ENCODE measurements at places on chromosomes 12 and 14.

DNA sequence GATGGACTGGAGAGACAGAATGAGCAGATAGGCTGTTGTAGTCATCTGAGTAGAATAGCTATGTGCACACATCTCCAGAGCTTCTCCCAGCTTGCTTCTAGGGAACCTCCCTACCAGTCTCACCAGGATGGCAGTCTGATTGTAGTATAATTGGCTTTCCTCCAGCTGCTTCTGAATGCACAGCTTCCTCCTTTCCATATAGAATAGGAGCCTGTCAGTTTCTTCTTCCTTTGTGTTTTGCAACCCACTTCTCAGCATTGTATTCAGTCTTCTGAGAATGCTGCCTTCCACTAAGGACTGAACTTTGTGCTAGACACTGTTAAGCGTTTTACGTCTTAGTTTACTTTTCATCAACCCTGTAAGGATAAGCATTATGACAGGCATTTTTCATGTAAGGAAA is 2.2 kb upstream of the CSAD start:
- no peak for DNase-seq

DNA sequence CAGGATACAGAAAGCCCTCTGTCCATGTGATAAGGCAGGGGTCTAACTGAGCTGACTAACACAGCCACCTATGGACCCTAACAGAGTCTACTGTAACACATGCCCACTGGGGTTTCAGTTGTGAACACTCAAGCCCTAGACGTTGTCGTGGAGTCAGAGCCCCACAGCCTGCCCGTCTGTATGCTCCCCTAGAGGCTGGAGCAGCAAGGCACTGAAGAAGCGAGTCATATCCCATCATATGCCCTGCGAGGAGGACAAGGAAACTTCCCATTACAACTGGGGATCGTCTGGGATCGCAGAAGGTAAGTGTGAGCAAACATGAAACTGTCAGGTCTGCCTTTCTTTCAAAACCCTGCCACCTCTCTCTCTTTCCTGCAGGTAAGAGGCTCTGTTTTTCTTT is 138.1 kb downstream of the GPR65 start:
- no peak for DNase-seq

DNA sequence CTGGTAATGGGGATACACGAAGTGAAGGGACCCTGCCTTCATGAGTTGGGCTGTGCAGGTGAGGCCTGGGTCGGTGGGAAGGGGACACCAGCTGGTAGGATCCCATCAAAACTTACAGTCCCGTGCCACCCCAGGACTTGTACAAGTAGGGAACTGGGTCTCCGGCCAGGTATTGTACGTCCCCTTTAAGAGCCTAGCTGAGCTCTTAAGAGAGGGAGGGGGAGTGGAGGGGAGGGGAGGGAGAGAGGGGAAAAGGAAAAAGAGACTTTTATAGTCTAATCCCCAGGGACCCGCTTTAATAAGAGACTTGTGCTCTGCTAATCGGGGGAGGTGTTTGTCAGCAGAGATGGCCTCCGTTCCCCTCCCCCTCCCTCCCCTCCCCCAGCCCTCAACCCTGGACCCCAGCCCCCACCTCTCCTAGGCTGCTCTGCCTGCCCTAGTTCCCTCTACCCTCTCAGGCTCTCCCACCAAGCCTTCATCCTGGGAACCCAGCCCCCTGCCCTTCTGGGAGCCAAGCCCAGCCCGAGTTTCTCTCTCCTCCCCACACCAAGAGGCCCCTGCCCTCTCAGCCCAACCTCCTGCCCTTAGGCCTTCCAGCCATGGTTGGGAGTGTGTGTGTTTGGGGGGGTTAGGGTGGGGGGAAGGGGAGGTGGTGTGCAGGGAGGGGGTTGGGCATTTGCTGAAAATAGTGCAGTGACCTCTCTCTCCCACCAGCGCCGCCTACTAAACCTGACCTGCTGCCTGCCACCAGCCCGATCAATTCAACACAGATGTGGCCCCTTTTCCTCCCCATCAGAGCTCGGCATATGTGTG is 2.6 kb downstream of the GDF11 start:
- no peak for DNase-seq

DNA sequence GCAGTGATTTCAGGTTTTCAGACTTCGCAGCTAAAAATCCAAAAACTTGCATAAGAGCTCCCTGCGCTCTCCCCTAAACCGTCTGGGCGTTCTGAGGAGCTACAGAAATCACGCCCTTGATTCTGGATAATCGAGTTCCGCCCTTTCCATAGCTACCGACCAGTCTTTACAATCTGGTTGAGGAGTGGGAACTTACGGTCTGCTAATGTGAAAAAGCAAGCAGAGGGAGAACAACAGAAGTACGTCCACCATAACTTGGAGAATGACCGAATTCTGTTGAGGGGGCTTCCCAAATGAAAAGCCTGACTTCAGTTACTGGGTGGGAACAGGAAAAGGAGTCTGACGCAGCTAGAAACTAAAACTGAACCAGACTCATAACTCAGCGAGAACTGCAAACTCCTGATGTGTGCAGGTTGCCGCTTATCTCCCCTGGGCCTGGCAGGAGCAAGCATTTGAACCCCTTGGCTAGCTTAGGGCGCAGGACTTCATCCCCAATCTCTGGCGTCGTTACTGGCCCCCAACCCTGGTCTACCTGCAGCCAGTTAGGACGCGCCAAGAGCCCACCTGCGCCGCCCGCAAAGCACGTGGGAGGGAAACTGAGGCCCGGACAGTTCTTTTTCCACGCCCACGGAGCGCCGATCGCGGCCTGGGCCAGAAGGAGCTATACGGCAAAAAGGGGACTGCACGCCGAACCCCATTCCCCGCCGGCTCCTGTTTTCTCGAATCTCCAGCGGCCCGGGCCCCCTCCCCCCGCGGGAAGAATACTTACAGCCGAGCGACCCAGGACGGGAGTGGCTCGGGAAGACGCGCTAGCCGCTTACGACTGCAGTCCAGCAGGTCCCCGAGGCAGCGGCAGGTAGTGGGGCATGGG is 838 bp downstream of the LRIG3 start:
- no peak for DNase-seq

DNA sequence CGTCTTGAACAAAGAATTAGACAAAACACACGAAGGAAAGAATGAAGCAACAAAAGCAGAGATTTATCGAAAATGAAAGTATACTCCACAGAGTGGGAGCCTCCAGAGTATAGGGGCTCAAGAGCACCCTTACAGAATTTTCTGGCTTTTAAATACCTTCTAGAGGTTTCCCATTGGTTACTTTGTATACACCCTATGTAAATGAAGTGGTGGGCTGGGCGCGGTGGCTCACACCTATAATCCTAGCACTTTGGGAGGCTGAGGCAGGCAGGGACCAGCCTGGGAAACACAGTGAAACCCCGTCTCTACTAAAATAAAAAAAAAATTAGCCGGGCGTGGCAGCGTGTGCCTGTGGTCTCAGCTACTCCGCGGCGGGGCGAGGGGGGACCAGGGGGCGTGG is 13.1 kb upstream of the DNM1L start:
- DNase-seq, result no peak

- DNase-seq, result no peak
Measured at GRCh38 chr14:97524589-97525319, 727.6 kb downstream of the VRK1 start.

- DNase-seq, result no peak
Measured at GRCh38 chr14:90268420-90268819, 12.1 kb downstream of the PSMC1 start.

GRCh38 chr12:121560392-121561008 is 20.3 kb downstream of the KDM2B start:
- DNase-seq, result no peak

DNA sequence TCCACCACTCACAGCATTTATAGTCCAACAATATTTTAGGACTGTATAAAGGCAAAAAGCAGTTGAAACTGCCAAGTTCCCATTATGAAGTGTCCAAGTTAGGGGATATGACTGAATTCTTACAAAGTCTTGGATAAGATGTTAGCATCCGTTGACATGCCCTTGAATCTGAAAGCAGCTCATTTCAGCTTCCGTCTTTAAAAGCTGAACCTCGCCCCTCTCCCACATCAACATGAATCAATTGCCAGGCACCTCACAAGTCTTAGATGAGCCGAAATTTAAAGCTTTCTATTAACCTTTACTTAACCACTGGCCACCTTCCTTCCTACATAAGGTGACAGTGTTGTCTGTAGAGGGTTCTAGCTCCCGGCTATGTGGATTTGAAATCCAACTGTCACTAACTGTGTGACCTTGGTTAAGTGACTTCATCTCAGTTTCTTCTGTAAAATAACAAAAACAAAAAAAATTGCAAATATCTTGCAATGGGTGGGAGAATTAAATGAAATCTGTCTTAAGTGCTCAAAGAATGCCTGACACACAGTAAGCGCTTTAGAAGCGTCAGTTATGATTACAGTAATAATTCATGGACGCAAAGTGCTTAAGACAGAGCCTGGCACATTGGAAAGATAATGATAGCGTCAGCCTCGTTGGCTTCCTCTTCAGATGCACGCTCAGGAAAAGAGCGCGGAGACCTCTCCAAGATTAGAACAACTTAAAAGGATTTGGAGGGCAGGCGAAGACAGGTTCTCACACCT is 1.2 kb downstream of the PPP1CC start:
- DNase-seq, result no peak

GRCh38 chr14:102838501-102838900 is 61.3 kb downstream of the TRAF3 start:
- no peak for DNase-seq

GRCh38 chr14:23045419-23046357 is 3.7 kb downstream of the PSMB11 start:
- no peak for DNase-seq

GRCh38 chr12:56487448-56488040 is 417 bp downstream of the GLS2 start:
- peak; percentile 30 for DNase-seq

- DNase-seq, result no peak
Measured at GRCh38 chr12:38844267-38844666, 61.1 kb downstream of the CPNE8 start.

GRCh38 chr12:122834104-122834920 is 945 bp upstream of the HIP1R start:
- DNase-seq, result no peak

- no peak for DNase-seq
Measured at GRCh38 chr12:106078358-106079010, 60.3 kb downstream of the NUAK1 start.

DNA sequence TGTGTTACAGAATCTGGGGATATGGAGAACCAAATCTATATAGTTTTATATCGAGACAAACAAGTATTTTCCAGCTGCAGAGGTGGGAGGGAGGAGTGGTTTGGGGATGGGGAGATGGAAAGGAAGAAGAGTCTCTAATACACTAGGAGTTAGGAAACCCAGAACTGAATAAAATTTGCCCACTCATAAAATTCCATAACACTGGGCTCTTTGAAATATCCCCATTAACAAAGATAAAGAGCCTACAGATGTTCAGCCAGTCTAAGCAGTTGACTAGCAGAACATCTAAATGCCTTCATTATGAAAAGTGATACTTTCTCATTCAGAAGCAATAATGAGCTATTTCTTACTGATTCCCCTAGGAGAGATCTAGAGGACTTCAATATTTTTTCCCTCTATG is 151.7 kb upstream of the GZMB start:
- DNase-seq, result no peak

GRCh38 chr12:31970199-31970598 is 11.0 kb downstream of the RESF1 start:
- no peak for DNase-seq

DNA sequence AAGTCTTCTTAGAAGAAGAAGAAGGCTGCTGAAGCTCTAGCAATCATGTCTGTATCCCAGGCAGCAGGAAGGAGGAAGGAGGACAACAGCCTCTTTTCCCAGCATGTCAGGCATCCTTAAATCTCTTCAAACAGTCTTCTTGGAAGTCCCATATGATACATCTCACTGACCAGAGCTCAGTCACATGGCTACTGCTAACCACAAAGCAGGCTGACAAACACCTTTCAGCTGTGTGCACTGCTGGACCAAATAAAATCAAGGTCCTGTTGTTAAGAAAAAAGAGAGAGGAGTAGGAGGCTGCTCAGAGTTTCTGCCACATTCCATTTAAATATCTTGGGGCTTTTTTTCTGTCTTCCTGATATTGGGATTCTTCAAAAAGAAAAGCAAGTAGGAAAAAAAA is 203.4 kb upstream of the PELI2 start:
- DNase-seq, result no peak

DNA sequence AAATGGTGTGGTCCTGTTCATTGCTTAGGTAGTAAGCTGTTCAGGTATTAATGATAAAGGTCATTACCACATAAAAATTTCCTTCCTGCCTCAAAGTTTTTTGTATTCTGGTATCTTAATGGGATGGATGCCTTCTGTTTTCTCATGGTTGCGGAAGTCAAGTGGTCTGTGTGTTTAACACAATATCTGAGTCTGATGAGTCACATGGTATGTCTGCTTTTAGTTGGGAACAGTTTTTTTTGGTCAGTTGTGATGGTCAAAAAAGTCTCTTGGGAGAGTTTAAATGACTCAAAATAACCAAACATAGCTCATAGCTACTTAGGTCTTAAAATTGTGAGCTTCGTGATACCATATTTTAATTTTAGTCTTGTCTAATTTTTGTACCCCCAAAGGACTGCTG is 40.7 kb downstream of the STK38L start:
- no peak for DNase-seq

DNA sequence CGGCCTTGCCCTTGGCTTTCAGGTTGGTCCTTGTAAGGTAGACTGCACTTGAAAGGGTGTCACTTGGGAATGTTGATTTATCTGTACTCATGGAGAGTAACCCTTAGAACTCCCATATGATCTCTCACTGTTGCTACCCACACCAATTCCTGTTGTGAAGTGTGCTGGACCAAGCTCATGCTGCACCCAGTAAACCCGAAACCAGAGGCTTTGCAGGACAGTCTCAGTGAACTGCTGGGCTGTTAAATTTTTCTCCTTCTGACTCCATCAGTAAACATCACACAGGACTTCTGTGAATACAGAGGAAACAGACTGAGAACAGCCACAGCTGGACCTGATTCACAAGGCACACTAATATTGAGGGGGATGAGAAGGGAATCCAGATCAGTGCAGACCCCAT is 783.0 kb downstream of the TMEM121 start:
- no peak for DNase-seq
